ENCODE measurements at places on chromosomes 16 and 17. TPM values are rescaled to one million over a fixed set of nuclear protein-coding genes. Genes with fewer than 3 reads are reported as not detected.

Gene TBC1D28
- total RNA-seq = not detected

Gene TBC1D16
- total RNA-seq = 1.00 TPM

DNA sequence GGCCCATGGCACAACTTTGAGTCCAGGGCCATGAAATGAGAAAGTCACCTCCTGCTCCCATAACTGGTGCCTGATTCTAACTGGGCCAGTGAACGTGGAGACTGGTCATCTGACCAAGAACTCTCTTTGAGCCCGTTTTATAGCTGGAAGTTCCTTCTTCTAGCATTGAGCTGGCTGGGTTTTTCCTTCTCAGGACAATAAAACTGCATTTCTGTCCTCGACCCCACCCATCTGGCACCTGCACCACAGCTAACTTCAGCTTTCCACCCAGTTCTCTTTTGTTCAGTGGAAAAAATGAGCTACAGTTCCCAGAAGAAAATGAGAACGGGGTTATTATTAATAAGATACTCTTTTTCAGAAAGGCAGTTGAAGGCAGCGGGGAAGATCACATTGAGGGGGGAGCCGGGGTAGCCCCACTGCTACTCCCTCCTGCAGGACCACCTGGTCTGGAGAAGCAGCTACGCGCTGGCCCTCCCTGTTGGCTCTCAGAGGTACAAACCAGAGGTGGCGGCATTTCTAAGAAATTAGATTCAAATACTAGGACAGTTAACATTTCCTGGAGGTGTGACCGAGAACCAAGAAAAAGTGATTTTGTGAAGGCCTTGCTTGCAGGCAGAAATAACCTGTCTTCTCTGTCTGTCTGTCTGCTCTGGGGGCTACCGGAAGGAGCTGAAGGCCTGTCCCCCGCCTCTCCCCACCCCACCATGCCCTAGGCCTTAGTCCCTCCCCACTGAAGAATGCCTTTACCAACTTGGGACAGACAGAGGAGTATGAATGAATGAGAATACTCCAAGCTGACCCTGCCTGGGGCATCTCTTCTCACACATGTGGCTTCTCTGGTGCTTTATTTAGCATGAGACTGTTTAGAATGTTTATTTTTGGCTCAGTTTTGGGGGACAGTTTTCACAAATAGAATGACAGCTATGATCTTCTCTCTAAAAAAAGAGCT lies 123.9 kb downstream of the XYLT1 start:
- peaks cover 85% of the 10 kb centered on the region for H3K4me1 ChIP-seq
- H3K27me3 ChIP-seq = no peaks in the 10 kb centered on the region
- no peaks in the 10 kb centered on the region for H3K36me3 ChIP-seq
- peak overlapping the region; percentile 69 for H3K27ac ChIP-seq
- DNase-seq = peak; percentile 29

Gene ZFHX3
- 5.8 TPM for total RNA-seq

Gene PRSS53
- total RNA-seq = 5.1 TPM

- no peaks in the 10 kb centered on the region for H3K27me3 ChIP-seq
- DNase-seq = no peak
- H3K4me3 ChIP-seq = no peak overlapping the region
- H3K36me3 ChIP-seq = no peaks in the 10 kb centered on the region
These were observed 469.0 kb downstream of the MAF start for GRCh38 chr16:79131321-79132075.

GRCh38 chr16:82092711-82093110 lies 57.7 kb downstream of the HSD17B2 start:
- H3K4me3 ChIP-seq = no peak overlapping the region
- H3K36me3 ChIP-seq = no peaks in the 10 kb centered on the region
- H3K4me1 ChIP-seq = no peaks in the 10 kb centered on the region
- no peak overlapping the region for H3K27ac ChIP-seq

GRCh38 chr16:57530522-57531252 lies 5.7 kb downstream of the CCDC102A start:
- peaks cover 7% of the 10 kb centered on the region for H3K36me3 ChIP-seq
- peak overlapping the region; percentile 92 for H3K27ac ChIP-seq
- H3K27me3 ChIP-seq = no peaks in the 10 kb centered on the region
- no peak for DNase-seq

Gene RNF43
- 1.1 TPM for total RNA-seq

DNA sequence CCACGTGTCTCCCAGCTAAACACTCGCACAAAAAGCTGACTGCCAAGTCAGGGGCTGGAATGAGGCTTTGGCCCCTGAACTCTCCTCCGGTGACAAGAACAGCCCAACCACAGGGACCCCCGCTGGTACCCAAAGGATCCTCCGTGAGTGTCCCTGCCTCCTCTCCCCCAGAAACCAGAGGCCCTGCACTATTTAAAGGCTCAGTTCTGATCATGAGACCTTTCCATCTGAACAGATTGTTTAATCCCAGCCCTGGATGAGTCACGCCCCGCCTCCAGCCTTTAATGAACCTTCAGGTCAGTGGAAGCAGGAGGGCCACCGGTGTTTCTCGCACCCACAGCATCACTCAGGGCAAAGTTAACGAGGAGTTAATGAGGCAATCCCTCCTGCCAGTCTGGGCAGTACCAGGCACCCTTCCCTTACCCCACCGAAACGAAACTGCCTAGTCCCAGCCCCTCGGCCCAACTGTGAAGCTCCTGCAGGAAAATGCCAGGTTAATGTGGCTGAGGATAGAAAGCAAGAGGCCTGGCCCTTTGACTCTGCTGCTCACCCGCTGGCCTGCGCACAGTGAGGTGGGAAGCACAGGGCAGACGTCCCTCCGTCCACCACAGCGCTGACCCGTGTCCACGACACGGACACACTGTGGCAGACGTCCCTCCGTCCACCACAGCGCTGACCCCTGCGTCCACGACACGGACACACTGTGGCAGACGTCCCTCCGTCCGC lies 32.4 kb downstream of the TIMM22 start:
- no peak for DNase-seq
- H3K27me3 ChIP-seq = no peaks in the 10 kb centered on the region

- H3K27ac ChIP-seq = no peak overlapping the region
- peak; percentile 73 for DNase-seq
- H3K4me3 ChIP-seq = no peak overlapping the region
- H3K36me3 ChIP-seq = no peaks in the 10 kb centered on the region
These were observed 6.6 kb upstream of the BMERB1 start for GRCh38 chr16:15427648-15428239.

- no peaks in the 10 kb centered on the region for H3K27me3 ChIP-seq
- H3K4me3 ChIP-seq = no peak overlapping the region
- H3K36me3 ChIP-seq = no peaks in the 10 kb centered on the region
- no peak overlapping the region for H3K27ac ChIP-seq
- DNase-seq = no peak
These were observed 21.3 kb downstream of the COX4I1 start for GRCh38 chr16:85820604-85821372.

DNA sequence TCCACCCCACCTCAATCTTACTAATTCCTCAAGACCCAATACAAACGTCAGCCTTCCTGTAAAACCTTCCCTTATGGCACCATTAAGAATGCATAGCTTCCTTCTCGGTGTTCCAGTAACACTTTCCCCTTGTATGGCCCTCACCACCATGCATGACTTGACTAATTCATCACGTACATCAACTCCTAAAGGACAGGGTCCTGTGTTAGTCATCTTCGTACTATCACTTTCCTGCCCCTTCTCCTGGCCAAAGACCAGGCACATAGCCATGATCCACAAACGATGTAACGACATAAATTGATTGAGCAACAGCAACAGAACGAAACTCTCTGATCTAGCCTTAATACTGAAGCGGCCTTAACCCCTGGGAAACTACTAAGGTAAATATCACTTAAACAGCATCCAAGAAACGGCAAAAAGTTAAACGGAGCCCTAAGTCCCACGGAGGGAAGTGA lies 612 bp downstream of the PSMD12 start:
- peaks cover 12% of the 10 kb centered on the region for H3K4me1 ChIP-seq
- H3K27me3 ChIP-seq = no peaks in the 10 kb centered on the region
- DNase-seq = no peak
- peak overlapping the region; percentile 99 for H3K4me3 ChIP-seq

DNA sequence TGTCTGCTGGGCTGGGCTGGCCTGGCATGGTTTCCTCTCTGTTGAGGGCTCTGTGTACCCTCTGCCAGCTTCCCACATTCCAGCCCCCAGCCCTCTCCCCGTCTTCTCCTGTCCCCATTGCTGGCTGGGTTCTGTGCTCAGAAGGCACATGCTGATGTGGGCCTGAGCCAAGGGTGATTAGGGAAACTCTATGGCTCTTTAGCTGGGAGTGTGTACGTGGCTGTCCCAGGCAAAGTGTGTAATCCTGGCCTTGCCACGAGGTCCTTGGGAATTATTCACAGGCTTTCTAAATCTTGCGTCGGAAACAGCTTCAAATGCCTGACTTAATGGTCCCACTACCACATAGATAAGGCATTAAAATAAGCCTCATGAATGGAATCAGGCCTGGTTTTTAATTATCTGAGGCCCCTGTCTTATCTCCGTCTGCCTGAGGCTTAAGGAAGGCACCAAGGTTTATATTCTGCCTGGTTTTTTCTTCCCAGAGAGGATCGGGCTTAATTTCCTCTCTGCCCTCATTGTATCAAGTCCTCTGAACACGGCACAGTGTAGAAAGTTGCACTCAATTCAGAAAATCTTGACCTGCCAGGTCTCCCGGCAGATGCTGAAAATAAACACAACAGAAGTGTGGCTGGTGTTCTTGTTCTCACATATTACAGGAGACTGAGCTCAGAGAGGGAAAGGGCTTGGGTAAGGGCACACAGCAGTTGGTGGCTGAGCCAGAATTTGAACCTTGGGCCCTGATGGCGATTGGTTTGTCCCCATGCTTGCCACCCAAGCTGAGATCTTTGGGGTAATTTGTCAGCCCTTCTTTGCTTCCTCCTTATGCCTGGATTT lies 52.9 kb upstream of the LGALS9 start:
- H3K4me3 ChIP-seq = no peak overlapping the region
- H3K27me3 ChIP-seq = no peaks in the 10 kb centered on the region
- H3K4me1 ChIP-seq = peaks cover 25% of the 10 kb centered on the region
- H3K27ac ChIP-seq = no peak overlapping the region
- no peaks in the 10 kb centered on the region for H3K36me3 ChIP-seq

Gene SLC52A1
- total RNA-seq = not detected

GRCh38 chr17:39239640-39240314 lies 14.0 kb upstream of the STAC2 start:
- no peaks in the 10 kb centered on the region for H3K27me3 ChIP-seq
- peaks cover 39% of the 10 kb centered on the region for H3K4me1 ChIP-seq
- no peak overlapping the region for H3K4me3 ChIP-seq

GRCh38 chr17:78137392-78138203 lies 7.0 kb downstream of the TMC8 start:
- no peak overlapping the region for H3K4me3 ChIP-seq
- H3K4me1 ChIP-seq = peaks cover 93% of the 10 kb centered on the region
- peaks cover 63% of the 10 kb centered on the region for H3K36me3 ChIP-seq
- peak; percentile 45 for DNase-seq
- peak overlapping the region; percentile 59 for H3K27ac ChIP-seq

Data from natural killer cell (primary cell).